Activated effector memory CD4-positive, alpha-beta T cell treated with Interleukin-2 at 50 U/mL for 16 hours (primary cell): ENCODE measurements at places on chromosomes 6 and 20.
A peak's percentile ranks its signal among the peaks of the same experiment; 100 is the strongest.

DNA sequence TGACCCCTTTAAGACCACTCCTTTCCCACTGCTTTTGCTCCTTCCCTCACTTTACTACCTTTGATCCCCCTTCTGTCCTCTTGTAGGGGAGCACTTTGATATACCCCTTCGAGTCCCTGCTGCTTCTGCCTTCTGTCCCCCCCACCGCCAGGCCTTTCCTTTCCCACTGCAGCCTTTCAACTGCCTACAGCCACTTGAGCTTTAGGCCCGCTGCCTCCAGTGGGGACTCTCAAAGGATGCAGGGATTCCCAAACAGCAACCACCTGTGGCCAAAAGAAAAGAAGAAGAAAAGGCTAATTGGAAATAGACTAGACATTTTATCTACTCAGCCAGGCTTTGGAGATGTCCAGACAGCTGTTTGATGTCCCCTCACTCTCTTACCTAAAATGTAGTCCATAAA, 77.0 kb upstream of the DTNBP1 start:
- no peak for DNase-seq

- peak; percentile 5 for DNase-seq
These were observed 25.4 kb upstream of the ASIP start for GRCh38 chr20:34215711-34216381.

- DNase-seq, result no peak
These were observed 500.1 kb downstream of the EPM2A start for GRCh38 chr6:145235207-145235606.

- no peak for DNase-seq
These were observed 3.6 kb upstream of the MYLK2 start for GRCh38 chr20:31815408-31816188.

DNA sequence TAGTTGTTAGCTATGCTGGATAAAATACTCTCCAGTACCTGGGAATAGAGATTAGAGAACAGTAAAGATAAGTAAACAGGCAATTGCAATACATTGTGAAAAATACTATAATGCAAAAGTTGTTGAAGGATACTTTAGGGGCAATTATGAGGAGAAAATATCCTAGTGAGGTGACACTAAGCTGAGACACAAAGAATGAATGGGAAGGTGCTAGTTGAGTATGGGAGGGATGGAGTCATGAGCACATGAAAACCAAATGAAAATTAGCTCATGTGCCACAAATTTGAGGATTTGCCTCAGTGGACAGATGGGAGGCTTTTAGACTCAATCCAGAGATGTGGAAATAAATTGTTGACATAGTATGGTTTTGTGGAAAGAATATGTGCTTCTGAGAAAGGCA, 370.5 kb upstream of the MMS22L start:
- DNase-seq, result no peak

- DNase-seq, result no peak
These were observed 3.7 kb upstream of the TXNDC5 start for GRCh38 chr6:7914311-7914710.

- no peak for DNase-seq
These were observed 164.0 kb upstream of the RUNX2 start for GRCh38 chr6:45163952-45164766.

- no peak for DNase-seq
These were observed 870 bp downstream of the PAK5 start for GRCh38 chr20:9838035-9838377.

GRCh38 chr6:17716221-17716620, 9.5 kb upstream of the NUP153 start:
- no peak for DNase-seq

GRCh38 chr20:63158845-63159244, 57.1 kb downstream of the YTHDF1 start:
- no peak for DNase-seq

DNA sequence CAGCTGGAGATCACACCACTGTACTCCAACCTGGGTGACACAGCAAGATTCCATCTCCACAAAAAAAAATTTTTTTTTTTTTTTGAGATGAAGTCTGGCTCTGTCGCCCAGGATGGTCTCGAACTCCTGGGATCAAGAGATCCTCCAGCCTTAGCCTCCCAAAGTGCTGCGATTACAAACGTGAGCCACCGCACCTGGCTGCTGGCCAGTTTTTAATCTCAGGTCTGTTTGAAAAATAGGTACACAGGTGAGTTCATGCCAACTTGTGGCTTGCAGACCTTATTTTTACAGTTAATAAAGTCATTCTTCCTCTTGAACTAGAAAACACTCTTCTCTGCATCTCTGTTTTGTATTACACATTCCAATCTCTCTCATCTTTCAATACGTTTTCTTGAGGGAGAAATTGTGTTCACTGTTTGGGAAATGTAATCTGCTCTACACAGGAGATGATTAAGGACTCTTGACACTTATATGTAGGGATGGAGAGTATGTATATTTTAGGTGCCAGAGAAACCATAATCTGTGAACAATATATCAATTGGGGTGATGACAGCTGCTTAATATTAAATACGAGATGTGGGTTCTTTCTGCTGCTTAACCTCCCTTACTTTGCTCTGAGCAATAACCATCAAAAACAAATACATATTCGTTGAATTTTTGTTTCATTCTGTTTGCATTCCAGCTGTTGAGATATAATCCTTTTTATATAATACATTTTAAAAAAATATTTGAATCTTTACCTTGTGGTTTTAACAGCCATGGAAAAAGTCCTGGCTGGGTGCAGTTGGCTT, 17.7 kb upstream of the RIPOR3 start:
- DNase-seq, result no peak
